ENCODE measurements at places on chromosomes 2 and 18.

GRCh38 chr18:41858761-41859555 is 96.1 kb upstream of the PIK3C3 start:
- DNase-seq = no peak

- no peak for DNase-seq
Measured at GRCh38 chr18:40524881-40525280, 1430.2 kb upstream of the PIK3C3 start.

DNA sequence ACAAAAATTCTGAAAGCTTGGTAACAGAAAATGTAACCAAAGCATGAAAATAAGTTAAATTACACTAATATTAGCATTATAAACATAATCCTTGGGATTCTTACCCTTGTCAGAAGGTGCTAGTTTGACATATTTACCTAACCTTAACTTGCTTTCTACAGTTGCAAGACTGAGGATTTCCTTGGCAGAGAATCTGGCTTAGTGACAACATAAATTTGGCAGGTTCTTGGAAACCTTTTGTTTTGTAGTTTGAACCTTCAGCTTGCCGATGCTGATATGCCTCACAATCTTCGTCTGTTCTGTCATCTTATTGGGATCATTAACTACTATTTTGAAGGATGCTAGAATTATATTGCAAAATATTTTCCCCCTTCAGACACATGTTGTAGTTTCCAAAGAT is 3.4 kb downstream of the XIRP2 start:
- DNase-seq = no peak

- no peak for DNase-seq
Measured at GRCh38 chr18:60895181-60895580, 438.0 kb upstream of the CDH20 start.

GRCh38 chr2:126864861-126865260 is 33.8 kb upstream of the TEX51 start:
- no peak for DNase-seq

GRCh38 chr2:188327518-188328213 is 36.0 kb downstream of the GULP1 start:
- no peak for DNase-seq

GRCh38 chr2:118854507-118855345 is 7.3 kb upstream of the EN1 start:
- no peak for DNase-seq

GRCh38 chr2:75667884-75668283 is 21.3 kb downstream of the MRPL19 start:
- no peak for DNase-seq

DNA sequence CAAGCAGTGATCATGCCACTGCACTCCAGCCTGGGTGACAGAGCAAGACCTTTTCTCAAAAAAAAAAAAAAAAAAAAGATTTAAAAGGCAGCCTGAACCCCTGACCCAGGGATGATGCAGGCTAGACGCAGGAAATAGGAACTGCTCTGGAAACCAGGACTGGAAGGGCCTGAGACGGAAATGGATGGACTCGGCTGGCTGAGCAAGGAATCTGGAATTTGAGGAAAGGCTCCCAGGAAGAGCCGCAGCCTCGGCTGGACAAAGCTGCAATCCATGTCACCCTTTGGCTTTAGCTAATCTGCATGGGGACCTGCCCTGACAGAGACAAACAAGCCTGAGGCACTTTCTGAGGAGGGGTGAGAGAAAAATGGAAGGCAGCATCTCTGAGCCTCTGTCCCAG is 55.0 kb upstream of the DAPL1 start:
- no peak for DNase-seq

DNA sequence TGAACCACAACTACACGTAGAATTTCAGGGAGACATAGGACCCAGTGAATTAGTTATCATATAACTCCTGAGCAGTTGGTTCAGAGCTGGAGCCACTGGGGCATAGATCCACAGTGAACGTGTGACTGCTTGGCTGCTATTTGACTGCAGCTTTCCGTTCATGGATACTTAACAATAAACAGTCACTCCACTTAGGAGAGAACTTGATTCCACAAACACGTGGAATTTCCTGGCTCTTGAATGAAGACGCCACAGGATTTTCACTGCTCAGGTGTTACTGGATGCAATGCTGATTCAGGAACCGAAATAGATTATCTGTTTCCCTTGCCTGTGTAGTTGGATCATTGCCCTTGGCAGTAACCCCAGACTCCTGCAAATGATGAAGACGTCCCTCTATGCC is 679.1 kb upstream of the ZEB2 start:
- DNase-seq = no peak

DNA sequence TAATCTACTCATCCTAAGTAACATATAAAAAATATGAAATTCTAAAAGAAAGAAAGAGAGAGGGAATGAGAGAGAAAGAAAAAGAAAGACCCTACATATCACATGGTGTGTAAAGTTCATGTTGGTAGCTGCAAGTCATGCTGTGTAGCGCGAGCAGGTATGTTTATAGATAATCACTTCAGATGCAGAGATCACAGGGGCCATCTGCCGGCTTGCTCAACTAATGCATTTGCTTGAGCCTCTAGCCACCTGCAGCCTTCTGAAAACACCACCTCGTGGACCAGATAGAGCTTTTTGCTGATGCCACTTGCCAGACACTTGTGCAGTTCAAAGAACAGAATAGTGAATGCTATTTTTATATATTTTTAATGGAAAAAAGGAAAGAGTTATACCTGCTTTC is 37.6 kb downstream of the CDH7 start:
- no peak for DNase-seq

GRCh38 chr2:237637429-237638135 is 10.2 kb downstream of the LRRFIP1 start:
- no peak for DNase-seq

GRCh38 chr2:51335087-51336058 is 303.4 kb upstream of the NRXN1 start:
- no peak for DNase-seq

- peak; percentile 36 for DNase-seq
Measured at GRCh38 chr2:62578803-62579640, 73.0 kb upstream of the TMEM17 start.

- peak; percentile 88 for DNase-seq
Measured at GRCh38 chr2:201157694-201158093, 25.2 kb upstream of the CASP10 start.

DNA sequence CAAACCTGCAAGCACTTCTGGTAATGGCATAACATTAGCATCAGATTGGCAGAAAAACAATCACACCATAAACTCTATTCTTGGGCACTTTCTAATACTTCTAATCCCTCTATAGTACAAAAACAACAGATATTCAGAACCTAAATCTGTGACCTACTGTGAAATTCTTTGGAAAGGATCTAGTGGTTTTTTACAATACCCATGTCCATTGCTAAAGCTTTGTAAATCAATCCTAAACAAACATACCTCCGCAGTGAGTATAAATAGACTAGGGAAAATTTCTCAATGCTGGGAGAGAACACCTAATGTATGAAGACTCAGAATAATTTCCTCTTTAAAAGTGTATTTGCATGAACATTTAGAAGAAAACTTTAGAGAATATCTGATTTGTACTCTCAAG is 1098.5 kb upstream of the DDX18 start:
- no peak for DNase-seq

DNA sequence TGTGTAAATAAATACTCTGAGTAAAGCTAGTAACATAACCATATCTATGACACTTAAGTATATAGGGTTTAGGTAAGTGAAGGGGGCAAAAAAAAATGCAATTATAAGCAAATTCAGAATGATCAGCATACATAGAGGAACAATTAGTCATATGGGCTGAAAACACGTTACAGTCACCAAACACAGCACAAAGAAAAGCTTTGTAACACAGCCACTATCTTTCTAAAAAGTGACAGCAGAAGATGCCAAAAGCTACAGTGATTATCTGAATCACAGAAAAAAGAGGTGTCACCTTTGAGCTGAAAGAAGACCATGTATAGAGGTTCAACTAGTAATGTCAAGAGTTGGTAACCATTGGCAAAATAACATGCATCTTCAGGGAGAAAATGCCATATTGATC is 115.5 kb downstream of the ERBB4 start:
- DNase-seq = no peak

GRCh38 chr2:68715353-68716041 is 19.1 kb upstream of the ARHGAP25 start:
- peak; percentile 25 for DNase-seq

GRCh38 chr2:195356920-195357440 is 300.0 kb upstream of the SLC39A10 start:
- DNase-seq = no peak

DNA sequence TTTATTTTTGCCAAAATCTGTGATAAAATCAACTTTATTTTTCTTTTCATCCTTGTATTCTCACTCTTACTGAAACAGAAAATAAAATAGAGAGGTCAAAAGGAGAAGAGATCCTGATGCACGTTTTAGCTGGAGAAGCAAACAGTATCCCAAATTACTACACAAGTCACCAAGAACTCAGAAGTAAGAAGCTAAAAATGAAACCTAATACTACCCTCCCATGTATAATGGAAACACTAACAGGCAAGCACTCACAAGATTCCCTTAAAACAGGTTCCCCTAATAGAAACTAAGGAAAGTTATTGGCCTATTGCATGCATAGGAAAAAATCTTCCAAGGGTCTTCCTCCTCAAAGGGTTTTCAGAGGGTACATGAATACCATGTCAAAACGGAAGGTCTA is 927.0 kb downstream of the ERBB4 start:
- no peak for DNase-seq

DNA sequence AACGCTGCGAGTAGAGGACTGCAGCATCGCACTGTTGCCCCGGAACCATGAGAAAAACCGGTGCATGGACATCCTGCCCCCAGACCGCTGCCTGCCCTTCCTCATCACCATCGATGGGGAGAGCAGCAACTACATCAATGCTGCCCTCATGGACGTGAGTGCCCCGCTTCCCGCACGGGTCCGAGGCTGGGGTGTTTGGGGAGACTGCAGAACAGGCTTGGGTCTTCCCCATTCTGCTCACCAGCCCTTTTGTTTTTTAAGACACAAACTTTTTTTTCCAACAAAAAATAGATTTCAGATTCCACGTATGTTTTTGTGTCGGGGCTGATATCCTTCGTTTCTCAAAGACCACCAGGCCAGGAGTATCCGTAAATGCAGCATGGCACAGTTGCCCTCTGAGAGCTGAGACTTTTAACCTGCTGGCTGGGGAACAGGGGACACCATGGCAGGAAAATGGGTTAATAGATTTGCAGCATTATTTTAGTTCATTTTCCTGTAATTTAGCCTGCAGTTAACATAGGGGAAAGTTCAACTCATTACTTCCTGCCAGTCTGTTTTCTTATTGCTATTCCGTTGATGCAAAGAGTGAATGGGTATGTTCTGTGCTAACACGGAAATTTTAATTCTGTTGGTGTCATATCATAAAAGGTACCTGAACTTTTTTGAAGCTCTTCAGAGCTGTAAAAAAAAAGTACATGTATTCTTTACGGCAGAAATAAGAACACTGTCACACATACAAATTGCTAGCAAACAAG is 229.9 kb upstream of the RAB12 start:
- DNase-seq = no peak

DNA sequence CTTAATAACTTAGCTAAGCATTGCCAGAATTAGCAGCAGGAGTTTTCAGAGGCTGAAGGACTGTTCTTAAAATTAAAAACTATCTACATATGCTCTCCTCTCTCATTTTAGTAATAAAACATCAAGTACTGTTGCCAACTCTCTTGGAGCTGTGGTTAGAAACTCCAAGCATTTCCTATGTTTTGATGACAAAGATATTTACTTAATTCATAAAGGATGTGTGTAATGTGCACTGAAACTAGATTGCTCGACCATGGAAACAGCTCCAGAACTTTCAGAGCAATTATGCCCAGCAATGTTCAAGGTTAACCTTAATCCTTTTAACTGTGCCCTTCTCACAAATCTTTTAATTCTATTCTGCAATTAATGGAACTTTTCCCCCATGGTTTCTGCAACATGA is 8.4 kb downstream of the GRP start:
- DNase-seq = no peak

Measured in inflammatory macrophage treated with lipopolysaccharide for 4 hours (primary cell).